Lung (tissue), 17 donors: ENCODE measurements at places on chromosomes 3 and 15.
A peak's percentile ranks its signal among the peaks of the same experiment; 100 is the strongest.

- peak; percentile 83 for DNase-seq
Measured at GRCh38 chr3:141105828-141106628, 54.9 kb downstream of the SPSB4 start.

GRCh38 chr3:172268425-172268824 lies 179.8 kb downstream of the GHSR start:
- DNase-seq: no peak

- no peak for DNase-seq
Measured at GRCh38 chr15:71716990-71717389, 93.4 kb upstream of the NR2E3 start.

DNA sequence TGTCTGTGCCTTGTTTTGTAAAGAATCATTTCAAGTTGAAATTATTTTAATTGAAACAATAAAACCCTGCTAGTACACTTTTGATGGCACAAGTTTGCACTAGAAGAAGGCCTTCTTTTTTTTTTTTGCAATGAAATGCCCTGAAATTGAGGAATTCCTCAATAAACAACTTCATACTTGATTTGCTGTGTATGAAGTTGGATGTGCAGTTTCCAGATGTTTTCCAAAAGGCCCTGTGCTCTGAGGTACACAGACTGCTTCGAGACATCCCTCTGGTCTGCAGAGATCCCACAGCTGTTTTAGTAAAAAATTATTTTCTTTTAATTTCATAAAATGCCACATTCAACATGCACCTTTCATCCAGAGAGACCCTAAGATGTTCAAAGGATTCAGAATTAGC lies 48.9 kb downstream of the HES1 start:
- peak; percentile 69 for DNase-seq

DNA sequence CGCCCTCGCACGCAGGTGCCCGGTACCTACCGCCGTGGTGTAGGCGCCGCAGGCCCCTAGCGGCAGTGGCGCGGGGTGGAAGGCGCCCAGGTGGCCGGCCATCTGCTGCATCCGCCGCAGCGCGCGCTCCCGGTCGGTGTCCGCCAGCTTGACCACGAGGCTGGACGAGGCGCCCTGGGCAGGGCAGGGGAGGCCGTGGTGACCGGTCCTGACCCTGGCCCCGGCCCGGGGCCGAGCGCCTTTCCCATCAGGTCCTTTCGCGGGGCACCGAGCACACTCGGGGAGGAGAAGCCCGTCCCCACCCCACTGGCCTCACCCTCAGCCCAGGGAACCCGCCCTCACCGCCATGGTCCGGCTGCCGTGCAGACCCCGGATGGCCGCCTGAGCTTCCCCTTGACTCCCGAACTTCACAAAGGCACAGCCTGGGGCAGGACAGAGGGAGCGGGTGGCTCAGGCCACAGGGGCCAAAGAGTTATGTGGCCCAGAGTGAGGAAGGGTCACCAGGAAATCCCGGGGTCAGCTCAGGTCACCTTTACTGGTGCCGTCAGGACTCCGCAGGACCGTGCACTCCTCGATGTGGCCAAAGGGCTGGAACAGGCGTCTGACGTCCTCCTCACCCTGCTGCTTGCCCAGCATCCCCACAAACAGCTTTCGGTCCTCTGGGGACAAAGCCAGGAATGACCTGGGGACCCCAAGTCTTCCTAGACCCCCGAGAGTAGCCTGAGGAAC lies 17.4 kb upstream of the PARP6 start:
- no peak for DNase-seq

DNA sequence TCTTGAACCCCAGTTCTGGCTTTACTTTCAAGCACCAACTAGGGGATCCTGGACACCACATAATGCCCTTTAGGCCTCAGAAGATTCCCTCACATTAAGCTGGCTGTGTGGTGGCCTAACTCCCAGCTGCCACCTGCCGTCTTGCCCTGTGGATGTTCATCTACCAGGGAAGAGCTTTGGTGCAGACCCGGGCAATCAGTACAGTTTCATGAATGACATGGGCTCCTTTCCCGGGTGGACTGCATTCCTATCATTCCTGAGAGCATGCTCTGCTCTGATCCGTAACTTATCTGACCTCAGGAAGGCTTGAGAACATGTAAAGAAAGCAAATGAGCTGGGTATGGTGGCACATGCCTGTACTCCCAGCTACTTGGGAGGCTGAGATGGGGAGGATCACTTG lies 50.0 kb upstream of the GSK3B start:
- peak; percentile 21 for DNase-seq

DNA sequence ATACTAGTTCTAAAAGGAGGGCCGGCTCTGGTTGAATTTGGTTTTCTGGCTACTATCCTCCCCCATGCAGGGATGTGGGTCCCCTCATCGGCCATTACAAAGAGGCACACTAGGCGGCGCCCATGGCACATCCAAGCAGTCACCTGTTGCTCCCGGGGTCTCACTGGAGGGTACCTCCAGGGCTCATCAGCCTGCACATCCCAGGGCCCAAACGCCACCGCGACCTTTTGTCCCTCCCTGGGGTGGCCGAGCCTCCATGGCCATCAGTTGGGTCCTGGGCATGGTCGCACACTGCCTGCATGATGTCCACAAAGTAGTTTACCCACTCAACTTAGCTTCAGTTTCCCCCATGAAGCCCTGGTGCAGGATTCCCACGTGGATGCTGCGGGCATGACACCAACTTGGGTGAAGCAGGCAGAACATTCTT lies 28.3 kb downstream of the IDH3A start:
- DNase-seq: peak; percentile 1

- DNase-seq: no peak
Measured at GRCh38 chr3:43649365-43649968, 27.7 kb upstream of the ANO10 start.

DNA sequence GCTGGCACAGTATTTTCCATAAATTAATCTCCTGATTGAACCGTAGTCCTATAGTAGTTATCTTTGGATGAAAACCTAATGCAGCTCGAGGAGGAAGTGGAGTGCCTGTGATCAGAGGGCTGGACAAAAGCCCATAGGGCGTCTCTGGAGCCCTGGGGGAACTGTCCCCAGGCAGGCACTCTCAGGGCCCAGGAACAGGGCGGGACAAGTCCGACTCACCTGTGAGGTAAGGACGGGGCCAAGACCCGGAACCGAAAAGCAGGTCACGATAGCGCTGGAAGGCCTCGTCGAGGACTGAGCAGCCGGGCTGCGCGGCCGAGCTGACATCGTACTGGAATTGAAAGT lies 341 bp downstream of the HEXA start:
- DNase-seq: no peak

DNA sequence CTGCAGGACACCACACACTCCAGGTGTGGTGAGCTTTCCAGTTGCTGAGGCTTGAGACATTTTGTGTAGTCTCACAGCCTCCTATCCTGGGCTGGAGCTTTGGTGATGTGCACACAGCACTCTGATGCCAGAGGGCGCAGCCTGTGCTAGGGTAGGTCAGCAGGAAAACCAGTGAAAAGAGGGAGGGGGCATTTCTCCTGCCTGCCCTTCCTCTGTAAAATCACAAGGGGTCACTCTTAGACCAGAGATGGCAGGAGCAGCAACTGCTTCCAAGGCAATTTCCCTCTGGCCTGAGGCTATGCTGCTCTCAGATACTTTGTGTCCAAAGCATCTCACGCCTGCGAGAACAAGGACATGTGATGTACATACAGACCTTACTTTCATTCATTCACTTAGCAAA lies 16.5 kb upstream of the MUSTN1 start:
- peak; percentile 29 for DNase-seq

- no peak for DNase-seq
Measured at GRCh38 chr15:31605467-31605931, 278.9 kb downstream of the KLF13 start.

DNA sequence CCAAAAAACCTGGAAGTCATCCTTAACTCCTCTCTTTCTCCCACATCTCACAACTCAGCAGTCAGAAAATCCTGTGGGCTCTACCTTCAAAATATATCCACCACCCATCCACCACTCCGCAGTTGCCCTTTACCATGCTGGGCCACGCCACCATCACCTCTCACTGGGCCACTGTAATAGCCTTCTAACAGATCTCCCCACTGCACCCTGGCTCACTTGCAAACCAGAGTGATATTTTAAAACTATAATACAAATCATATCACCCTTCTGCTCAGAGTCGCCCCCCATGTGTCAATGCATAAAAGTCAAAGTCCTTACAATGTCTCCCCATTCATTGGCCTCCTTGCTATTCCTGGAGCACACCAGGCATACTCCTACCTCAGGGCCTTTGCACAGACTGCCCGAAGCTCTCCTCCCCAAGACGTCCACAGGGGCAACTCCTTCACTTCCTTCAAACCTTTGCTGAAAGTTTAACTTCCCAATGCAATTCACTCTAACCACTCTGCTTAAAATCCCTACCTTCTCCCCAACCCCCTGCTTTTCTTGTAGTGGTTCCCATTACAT lies 1.5 kb upstream of the LIPC start:
- no peak for DNase-seq

DNA sequence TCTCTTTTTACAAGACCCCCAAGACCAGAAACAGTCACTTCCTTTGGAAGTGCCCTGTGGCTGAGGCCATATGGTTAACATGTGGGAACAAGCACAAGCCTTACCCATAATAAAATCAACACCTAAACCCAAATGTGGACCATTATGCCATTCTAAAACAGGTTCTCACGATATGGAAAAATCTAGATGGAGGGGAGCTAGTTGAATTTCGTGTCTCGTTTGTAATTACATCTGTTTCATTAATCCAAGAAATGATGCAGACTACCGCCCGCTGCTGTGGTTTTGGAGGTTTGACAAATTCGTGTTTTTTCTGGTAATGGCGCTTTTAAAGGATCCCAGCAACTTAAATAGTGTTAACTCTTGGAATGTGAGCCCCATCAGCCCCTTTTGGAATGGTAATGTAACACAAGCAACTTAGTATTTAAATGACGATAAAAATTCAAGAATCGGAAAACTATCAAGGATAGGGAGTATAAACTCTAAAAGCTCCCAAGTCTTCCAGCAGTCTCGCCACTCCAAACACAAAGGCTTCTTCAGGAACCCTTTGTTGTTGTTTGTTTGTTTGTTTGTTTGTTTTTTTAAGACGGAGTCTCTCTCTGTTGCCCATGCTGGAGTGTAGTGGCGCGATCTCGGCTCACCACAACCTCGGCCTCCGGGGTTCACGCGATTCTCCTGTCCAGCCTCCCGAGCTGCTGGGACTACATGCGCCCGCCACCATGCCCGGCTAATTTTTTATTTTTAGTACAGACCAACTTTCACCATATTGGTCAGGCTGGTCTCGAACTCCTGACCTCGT lies 1.1 kb downstream of the CNBP start:
- no peak for DNase-seq

- DNase-seq: no peak
Measured at GRCh38 chr3:195438371-195438770, 4.4 kb downstream of the ACAP2 start.

- DNase-seq: no peak
Measured at GRCh38 chr3:162525771-162526170, 1029.2 kb downstream of the OTOL1 start.

- peak; percentile 71 for DNase-seq
Measured at GRCh38 chr15:27418726-27419125, 447.7 kb downstream of the GABRG3 start.

- no peak for DNase-seq
Measured at GRCh38 chr15:89531796-89532537, 35.6 kb upstream of the RHCG start.

DNA sequence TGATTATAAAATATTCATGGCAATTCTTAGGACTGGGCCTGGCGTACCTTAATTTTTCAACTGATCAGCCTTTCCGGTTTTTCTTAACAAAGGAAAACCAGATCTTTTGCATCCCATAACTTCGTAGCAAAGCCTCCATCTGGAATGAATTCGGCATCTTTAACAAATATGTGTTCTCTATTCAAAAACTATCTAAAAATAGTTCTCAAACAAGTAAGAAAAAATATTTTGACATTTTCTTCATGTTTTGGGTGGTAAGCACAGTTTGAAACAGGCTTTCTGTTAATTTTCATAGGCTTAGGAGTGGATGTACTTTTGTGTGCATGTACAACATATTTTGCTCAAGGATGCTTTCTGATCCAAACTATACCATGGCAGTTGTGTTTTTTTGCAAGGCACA lies 55.1 kb downstream of the RBMS3 start:
- DNase-seq: peak; percentile 43

GRCh38 chr15:36415643-36416042 lies 163.8 kb upstream of the CDIN1 start:
- DNase-seq: no peak

- DNase-seq: peak; percentile 50
Measured at GRCh38 chr15:63503739-63504246, 600 bp upstream of the USP3 start.

DNA sequence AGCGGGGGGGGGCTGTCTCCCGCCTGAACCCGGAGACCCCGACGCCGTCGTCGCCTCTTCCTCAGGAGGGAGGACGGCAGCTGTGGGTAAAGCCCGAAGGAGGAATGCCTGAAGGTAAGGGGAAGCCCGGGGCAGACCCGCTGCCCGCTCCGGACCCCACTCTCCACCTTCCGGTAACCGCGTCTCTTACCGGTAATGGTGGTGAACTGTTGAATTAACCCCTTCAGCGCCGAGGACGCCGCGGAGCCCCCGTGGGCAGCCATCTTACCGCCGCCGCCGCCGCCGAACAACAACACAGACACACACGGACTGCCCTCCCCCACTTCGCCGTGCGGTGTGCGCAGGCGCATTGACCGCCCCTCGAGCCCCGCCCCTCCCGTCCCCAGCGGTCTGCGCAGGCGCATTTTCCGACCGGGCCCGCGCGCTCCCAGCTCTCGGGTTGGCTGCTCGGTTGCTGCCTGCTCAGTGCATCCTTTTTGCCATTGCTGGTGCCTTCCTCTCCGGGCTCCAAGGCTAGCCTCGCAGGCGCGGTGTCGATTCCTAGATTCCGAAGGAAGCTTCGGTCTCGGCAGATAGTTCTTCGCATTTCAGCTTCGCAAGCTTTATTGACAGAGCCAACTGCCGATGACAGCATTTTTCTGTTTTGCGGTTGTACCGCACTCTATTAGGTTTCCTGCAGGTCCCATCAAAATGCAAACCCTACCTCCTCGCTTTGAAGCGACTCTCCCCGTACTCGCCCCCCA lies at the start of gene UBXN7:
Gene UBXN7, minus strand, starts transcription at position 291 of the 743 bp plus-strand sequence. Its CDS starts 28 bp downstream, at position 263.
- DNase-seq: peak; percentile 98

- no peak for DNase-seq
Measured at GRCh38 chr3:153688301-153689120, 432.7 kb upstream of the ARHGEF26 start.

GRCh38 chr15:23857028-23857641 lies 170.0 kb upstream of the NDN start:
- peak; percentile 74 for DNase-seq

- DNase-seq: no peak
Measured at GRCh38 chr15:81029414-81030300, 28.9 kb downstream of the TLNRD1 start.
